Astrocyte (in vitro differentiated cells and primary cell): ENCODE measurements at places on chromosomes 6 and 20.

DNA sequence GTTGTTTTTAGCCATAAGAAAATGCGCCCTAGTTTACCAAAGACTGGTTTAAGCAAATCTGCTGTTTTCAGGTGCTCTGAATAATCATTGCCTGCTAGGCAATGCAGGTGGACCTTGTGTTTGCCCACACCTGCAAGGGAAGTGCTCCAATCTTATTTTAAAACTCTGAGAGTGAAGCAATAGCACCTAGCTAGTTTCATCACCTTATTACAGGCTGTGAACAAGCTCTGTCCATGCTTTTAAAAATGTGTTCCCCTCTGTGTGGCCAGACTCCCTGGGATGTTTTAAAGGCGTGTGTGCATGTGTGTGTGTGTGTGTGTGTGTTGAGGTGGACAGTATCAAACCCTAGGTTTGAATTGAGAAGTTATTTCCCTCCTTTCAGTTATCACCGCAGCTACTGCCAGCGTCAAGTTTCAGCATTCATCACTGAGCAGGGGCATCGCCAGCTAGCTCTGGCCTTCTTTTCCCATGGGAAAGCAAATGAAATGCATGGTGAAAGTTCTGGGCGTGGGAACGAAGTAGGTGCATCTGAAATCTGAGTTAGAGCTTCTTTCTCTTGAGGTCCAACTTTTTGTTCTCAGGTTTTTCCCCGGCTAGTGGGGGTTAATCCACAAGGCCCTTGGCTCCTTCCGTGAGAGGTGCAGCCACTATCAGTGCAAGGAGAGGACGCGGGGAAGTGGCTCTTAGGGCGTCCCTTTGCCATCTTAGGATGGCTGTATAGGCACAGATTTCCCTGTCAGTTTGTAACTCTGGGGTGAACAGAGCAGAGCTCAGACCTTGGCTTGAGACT, 30.8 kb downstream of the DUSP22 start:
- no peak overlapping the region for H3K27ac ChIP-seq
- H3K4me3 ChIP-seq = no peak overlapping the region
- DNase-seq = no peak
- H3K4me1 ChIP-seq = peaks cover 12% of the 10 kb centered on the region
- no peaks in the 10 kb centered on the region for H3K27me3 ChIP-seq

DNA sequence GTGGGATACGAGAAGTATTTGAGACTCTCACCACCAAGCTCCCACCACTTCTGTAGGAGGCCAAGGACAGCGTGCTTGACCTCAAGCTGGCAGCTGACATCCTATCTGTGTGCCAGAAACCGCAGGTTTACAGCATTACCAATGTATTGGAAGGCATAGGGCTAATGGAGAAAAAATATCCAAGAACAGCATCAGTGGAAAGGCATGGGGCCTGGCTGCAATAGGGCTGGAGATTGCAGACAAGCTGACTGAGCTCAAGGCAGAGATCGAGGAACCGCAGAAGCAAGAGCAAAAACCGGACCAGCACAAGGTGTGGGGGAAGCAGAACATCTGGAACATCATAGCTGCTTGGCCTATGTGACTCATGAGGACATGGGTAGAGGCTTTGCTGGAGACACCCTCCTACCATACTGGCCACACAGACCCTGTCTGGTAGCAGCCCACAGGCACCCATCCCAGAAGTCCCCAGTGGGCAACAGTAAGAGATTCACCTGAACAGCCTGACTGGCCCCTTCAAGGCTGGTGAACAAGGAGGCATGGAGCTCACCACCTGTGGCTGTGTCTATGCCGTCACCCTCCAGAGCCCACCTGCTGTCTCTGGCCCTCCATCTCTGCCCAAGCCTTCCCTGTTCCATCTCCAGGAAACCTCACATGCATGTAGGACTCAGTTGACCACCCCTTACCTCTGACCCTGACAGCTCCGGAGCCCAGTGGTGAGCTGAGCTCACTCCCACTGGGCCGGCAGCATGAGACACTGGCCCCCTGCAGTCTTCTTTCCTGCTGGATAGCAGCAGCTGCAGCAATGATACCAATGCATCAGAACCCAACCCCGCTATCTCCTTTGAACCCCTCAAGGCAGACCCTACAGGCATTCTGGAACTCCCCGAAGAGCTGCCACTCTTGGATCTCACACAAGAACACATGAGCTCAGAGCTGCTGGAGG, 171.1 kb downstream of the KIF6 start:
- peak; percentile 6 for DNase-seq

GRCh38 chr6:125019918-125020317, 57.7 kb downstream of the RNF217 start:
- DNase-seq = no peak
- H3K27ac ChIP-seq = no peak overlapping the region
- no peaks in the 10 kb centered on the region for H3K27me3 ChIP-seq
- H3K4me1 ChIP-seq = peaks cover under 1% of the 10 kb centered on the region

DNA sequence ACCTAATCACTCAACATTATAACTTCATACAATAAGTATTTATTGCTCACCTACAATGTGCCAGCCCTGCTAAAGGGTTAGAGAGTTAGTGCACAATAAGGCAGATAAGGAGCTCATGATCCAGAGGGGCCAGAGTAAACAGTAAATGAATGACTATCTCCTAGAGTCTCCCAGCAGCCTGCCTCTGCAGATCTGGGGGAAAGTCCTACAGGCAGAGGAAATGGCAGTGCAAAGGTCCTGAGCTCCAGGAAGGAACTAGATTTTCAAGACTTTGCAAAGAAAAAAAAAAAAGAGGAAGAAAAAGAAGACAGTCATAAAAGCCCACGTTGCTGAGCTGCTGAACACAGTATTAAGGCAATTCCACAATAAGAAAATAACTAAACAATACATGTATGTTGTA, 160.1 kb downstream of the SIM1 start:
- no peaks in the 10 kb centered on the region for H3K36me3 ChIP-seq
- H3K4me3 ChIP-seq = no peak overlapping the region
- H3K27me3 ChIP-seq = no peaks in the 10 kb centered on the region
- peaks cover 9% of the 10 kb centered on the region for H3K4me1 ChIP-seq
- H3K27ac ChIP-seq = no peak overlapping the region

GRCh38 chr6:158847786-158848185, 28.6 kb upstream of the EZR start:
- no peaks in the 10 kb centered on the region for H3K27me3 ChIP-seq
- H3K27ac ChIP-seq = no peak overlapping the region
- H3K36me3 ChIP-seq = no peaks in the 10 kb centered on the region
- no peak overlapping the region for H3K4me3 ChIP-seq
- no peak for DNase-seq

GRCh38 chr20:51533291-51534172, 9.0 kb downstream of the NFATC2 start:
- peak; percentile 57 for DNase-seq
- H3K4me3 ChIP-seq = no peak overlapping the region
- H3K4me1 ChIP-seq = peaks cover 34% of the 10 kb centered on the region
- H3K36me3 ChIP-seq = no peaks in the 10 kb centered on the region
